Activated CD4-positive, alpha-beta T cell treated with anti-CD3 and anti-CD28 coated beads, Interleukin-2, amount 50 U/mL, for 4 hours (primary cell): ENCODE measurements at places on chromosomes 2 and 18.

DNA sequence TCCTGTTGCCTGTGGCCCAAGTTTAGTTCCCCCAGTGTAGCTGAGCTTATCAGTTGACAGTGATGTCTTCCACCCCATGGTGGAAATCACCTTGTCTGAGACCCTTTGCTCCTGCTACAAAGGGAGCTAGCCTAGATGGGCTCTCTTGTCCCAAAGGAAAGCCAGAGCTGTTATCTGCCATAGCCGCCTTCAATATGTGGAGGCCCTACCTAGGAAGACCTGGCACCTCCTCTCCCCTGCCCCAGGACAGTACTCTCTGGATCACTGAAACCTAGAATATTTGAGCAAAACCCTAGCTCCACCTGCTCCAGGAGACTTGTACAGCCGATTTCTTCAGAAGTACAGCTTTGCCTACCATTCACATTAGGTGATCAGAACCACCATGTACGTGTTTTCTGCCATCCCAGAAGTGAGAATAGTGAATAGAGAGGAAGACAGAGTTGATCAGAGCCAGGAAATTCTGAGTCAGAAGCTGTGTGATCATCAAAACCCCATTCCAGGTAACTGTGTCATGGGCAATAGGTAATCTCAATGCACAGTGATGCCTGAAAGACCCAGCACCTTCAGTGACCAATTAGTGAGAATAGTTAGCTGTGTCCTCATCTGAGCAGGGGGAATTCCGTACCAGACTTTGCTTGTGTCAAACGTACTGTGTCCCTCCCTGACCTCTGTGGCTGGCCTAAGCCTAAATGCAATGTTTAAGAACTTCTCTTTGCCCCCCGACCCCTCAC is 138.4 kb upstream of the ALPP start:
- no peak for DNase-seq

DNA sequence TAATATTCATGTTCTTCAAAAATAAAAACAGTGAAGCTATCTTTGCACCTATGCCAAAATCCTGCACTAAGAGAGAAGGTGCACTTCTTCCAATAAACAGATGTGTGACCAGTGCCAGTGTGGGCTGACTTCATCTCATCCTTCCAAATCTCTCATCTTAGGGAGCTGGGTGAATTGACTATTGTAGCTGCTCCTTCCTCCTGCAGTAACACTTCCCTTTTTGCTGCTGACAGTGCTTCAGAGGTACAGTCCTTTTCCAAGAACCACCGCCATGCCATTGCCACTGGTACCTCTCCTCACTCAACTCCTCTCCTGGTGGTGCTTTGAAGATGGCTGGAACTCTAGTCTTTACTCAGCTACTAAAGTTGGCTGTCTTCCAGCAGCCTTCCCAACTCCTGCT is 42.1 kb upstream of the ARHGAP25 start:
- DNase-seq = no peak

DNA sequence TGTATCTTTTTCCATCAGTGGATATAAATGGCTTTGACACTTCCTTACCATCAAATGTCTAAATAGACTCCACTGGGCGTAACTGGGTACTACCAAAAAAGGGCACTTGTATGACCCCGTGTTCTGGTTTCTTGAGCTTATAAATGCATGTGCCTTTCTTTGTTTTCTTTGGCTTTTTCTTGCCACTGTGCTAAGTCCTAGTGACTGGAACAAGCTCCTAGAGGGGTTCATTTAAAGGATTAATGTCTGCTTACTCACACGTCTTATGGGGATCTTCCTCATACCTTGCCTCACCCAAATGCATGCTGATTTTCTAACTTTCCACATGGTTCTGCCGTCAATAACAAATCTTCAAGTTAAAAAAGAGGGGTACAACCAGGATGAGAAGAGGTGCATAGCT is 19.8 kb upstream of the ZNF532 start:
- DNase-seq = no peak

DNA sequence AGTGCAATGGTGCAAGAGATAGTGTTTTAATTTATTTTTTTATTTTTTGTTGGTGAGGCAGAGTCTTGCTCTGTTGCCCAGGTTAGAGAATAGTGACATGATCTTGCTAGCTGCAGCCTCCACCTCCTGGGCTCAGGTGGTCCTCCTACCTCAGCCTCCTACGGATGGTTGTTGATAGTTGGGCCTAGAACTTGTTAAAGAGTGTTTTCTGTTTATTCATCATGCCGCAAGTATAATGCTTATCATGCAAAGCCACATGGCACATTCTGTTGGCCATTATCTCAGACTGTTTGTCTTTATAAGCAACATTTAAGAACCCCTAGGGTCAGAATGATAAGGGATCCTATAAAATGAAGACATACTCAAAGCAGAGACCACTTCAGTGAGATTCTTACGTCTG is 1.7 kb downstream of the UGGT1 start:
- DNase-seq = no peak

DNA sequence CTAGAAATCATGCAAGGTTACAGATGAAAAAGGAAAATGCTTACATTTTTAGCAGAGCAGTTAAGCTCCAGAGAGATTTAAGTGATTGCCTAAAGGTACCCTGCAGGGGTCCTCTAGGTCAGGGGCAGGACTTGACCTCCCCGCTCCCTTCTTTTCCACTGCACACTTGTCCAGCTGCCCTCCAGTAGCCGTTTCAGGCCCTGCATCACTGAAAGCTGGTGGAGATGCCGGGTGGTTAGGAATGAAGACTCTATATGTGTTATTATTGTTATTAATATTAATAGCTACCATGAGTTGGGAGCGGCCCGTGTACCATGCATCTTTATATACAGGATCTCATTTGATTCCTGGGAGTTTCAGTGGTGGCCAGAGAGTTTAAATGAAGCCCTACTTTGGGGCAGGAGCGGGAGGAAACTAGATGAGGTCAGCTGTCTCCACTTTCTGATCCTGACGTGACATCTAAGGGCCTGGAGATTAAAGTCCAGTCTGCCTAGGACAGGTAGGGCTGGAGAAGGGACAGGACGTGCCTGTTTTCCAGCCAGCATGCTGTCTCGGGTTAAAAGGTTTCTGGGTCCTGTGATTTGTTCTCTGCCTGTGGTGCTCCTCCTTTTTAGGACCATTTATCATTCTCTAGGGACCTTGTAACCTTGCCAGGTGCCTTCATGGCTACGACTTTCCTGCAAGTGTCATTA is 2.1 kb downstream of the TMEM37 start:
- no peak for DNase-seq

DNA sequence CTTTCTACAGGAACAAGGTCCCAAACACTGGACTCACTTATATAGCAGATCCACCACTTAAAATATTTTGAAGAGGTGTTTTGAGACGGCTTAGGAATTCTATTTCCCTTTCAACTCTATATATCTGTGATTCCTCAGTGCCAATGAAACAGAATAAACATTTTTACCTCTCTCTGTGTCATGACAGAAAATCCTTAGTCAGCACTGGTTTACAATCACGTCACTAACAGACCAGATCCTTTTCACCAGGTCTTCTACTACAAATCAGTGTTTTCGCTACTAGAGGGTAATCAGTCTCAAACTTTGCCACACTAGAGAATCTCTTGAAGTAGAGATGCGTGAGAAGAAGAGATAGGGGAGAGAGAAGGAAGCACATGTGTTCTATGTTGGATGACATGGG is 325.6 kb downstream of the SS18 start:
- no peak for DNase-seq

GRCh38 chr18:79404567-79404910 is 8.8 kb downstream of the NFATC1 start:
- no peak for DNase-seq

DNA sequence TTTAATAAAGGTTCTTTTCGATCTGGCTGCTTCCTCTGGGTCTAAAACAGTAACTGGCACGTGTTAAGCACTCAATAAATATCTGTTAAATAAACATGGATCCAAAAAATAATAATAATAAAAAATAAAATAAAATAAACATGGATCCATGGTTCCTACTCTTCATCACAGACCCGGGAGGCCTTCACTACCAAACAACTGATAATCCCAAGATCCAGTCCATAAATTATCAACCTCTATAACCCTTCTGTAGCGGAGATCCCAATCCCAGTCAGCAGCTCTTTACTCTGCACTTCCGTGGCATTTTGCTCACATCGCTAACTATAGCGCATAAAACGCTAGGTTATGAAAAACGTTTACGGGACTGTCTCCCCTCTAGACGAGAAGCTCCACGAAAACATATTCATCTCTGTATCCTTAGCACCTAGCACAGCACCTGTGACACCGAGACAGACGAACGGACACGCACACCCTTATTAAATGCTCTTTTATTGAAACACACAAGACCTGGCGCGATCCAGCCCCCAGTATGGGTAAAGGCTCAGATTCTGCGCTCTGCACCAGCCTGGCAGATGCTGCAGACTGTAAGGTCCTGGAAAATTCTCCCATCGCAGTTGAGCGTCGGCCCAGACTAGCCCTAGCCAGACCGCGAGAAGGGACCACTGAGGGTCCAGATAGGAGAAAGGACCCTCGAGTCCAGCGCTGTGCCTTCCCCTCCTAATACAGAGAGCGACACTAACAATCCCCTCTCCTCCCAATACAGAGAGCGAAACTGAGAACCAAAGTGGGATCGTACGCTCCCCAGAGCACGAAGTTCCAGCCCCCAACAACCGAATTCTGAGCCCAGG is 770 bp downstream of the NBAS start:
- no peak for DNase-seq
